GM20000 (cell line): ENCODE measurements at places on chromosomes 7 and 10.

- DNase-seq: no peak
Observed at GRCh38 chr7:91093181-91093580, 171.1 kb upstream of the FZD1 start.

DNA sequence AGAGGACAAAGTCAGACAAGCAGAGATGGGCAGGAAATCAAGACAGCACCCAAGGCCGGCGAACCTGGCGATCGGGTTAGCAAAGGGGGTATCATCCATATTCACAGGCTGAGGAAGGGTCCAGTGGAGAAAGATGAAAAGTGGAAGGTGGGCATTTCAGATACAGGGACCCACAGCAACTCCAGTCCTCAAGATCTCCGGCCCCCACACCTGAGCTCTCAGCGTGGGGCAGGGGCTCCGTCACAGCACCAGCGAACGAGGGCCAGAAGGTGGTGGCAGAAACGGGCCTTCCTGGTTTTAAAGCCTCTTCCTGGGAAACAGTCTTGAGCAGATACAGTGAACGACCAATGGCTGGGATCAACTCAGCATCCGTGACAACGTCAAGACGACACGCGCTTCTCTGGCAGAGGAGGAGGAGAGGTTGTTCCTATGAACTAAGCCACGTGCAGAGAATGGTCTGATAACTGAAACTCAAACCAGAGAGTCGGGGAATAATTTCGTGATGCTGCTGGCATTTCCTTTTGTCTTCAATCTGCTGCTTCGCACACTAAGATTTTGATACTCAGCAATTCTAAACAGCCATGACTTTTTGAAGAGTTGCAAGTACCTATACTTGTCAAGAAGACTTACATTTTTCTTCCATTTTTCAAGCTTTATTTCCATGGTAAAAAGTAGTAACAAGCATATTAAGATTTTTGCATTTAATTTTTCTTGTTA, 219.8 kb downstream of the ZMYND11 start:
- DNase-seq: no peak

DNA sequence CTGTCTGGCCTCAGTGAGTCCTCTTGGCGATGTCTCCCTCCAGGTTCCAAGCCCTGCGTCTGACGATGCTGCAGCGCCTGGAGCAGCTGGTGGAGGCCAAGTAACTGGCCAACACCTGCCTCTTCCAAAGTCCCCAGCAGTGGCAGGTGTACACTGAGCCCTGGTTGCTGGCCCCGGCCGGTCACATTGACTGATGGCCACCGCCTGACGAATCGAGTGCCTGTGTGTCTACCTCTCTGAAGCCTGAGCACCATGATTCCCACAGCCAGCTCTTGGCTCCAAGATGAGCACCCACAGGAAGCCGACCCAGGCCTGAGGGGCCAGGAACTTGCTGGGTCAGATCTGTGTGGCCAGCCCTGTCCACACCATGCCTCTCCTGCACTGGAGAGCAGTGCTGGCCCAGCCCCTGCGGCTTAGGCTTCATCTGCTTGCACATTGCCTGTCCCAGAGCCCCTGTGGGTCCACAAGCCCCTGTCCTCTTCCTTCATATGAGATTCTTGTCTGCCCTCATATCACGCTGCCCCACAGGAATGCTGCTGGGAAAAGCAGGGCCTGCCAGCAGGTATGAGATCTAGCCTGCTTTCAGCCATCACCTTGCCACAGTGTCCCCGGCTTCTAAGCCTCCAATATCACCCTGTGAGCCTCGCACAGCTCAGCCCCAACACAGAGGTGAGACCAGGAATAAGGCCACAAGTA, 7.3 kb upstream of the ZNF22 start:
- DNase-seq: no peak

- no peak for DNase-seq
Observed at GRCh38 chr7:23893176-23893941, 183.3 kb downstream of the STK31 start.

DNA sequence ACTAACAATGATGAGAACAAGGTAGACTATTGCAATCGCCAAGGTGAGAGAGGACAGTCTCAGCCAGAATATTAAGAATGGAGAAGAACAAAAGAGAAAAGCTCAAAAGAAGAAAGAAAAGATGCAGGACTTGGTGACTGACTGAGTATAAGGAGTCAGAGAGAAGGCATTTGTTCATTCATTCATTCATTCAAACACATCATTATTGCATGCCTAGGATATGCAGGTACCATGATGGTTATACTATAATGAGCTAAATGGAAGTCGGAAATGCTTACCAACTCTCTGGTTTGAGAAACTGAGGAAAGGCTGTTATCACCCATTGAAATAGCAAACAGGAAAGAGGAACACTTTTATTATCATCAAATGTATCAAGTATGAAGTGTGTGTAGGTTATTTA, 180.7 kb downstream of the IMMP2L start:
- no peak for DNase-seq

DNA sequence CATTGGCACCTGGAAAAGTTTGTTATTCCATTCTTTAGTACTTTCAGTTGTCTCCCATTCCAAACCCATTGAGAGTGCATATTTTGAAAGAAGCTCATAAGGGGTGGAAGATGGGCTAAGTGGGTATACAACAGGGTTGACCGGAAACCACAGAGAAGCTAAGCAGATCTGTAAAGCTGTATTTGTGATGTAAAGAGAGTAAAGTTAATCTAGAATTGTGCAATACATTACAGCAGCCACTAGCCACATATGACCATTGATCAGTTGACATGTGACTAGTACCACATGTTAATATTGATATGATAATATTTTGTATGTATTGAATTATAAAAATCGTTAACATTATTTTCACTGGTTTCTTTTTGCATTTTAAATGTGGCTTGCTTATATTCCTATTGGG, 4.9 kb upstream of the PNLIP start:
- no peak for DNase-seq
